ENCODE measurements at places on chromosomes 11 and 22.

GRCh38 chr11:8814923-8815240 is 96.1 kb upstream of the AKIP1 start:
- no peak for DNase-seq

DNA sequence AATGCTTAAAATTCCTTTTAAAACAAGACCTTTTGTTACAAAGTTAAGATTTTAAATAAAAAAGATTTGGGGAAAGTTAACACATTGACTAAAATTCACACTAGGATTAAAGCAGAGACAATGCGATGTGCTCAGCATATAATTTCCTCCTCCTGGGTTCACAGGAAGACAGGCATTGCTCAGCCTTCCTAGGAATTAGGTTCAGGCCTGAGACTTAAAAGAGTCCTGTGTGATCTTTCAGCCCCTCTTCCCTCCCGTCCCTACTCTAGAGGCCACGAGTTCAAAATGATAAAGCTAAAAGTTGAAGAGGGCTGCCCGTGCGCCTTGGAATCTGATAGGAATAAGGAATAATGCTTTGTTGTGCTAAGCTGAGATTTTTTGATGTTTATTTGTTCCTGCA is 218.6 kb downstream of the KIRREL3 start:
- DNase-seq, result no peak

GRCh38 chr22:49774499-49775151 is 53.0 kb downstream of the BRD1 start:
- no peak for DNase-seq

DNA sequence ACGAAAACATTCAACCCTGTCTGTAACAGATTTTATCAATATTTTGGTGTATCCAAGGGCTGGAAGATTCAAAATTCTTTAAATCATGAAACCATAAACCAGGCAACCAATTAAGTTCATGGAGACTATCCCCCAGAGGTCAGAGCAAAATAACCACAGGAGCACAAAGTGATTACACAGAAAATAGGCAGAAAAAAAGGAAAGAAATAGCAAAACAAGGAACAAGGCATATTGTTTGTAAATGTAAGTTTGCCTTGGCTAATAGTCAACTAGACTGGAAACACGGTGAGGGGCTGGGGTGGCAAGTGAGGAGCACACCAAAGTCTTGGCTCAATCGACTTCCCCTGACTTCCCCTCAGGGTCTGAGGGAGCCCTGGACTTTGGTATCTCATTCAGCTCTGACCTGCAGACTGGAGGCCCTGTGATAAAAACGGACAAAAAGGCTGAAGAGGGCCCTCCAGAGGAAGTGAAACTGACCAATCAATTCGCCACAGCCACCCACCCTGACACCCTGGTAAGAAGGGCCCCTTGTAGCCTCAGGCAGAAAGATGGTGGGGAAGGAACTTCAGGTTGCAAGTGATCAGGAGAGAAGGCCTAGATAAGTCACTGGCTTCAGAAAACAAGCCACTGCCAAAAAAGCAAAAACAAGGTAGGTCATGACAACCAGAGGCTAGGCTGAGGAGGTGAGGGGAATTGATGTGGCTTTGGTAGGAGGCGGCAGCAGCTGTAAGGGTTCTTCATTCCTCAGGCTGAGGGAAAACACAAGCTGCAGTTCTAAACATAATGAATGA is 1.8 kb downstream of the SIK3 start:
- DNase-seq, result no peak

- peak; percentile 77 for DNase-seq
Measured at GRCh38 chr11:95835768-95836488, 45.6 kb downstream of the CEP57 start.

GRCh38 chr11:76173663-76174062 is 32.6 kb downstream of the WNT11 start:
- no peak for DNase-seq

GRCh38 chr11:78846269-78846668 is 271.6 kb upstream of the NARS2 start:
- no peak for DNase-seq

DNA sequence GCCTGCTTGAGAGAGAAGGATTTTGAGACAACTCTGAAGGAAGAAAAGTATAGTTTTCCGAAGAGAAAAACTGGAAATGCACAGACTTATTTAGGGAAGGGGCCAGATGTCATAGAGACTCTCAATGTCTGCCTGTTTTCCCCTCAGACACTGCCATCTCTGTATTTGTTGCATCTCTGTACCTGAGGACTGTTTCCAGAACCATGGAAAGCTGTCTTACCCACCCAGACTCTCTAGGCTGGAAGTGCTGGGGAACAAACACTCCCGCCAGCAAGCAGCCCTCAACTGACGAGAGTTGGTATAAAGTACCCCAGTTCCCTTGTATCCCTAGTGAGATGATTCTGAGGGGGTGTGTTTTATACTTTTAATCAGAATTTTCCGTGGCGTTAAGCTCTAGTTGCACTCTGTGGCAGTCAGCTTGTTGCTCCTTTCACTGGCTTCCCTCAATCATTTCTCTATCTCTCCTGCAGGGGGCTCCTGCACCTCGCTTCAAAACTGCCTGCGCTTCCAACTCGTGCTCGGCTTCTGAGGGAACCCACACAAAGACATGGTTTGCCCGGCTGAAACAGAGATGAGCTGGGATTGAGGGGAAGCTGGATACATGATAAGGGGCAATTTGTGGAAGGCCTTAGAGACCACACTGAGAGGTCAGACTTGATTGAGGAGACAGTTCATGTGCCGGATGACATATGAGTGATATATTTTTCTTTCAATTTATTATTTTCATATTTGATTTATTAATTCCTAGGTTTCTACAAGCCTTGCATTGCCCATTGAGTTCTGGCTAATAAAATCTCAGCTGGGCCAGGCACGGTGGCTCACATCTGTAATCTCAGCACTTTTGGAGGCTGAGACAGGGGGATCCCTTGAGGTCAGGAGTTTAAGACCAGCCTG is 36.9 kb upstream of the CLPB start:
- DNase-seq, result peak; percentile 46

- no peak for DNase-seq
Measured at GRCh38 chr22:36863979-36864378, 3.2 kb downstream of the NCF4 start.

DNA sequence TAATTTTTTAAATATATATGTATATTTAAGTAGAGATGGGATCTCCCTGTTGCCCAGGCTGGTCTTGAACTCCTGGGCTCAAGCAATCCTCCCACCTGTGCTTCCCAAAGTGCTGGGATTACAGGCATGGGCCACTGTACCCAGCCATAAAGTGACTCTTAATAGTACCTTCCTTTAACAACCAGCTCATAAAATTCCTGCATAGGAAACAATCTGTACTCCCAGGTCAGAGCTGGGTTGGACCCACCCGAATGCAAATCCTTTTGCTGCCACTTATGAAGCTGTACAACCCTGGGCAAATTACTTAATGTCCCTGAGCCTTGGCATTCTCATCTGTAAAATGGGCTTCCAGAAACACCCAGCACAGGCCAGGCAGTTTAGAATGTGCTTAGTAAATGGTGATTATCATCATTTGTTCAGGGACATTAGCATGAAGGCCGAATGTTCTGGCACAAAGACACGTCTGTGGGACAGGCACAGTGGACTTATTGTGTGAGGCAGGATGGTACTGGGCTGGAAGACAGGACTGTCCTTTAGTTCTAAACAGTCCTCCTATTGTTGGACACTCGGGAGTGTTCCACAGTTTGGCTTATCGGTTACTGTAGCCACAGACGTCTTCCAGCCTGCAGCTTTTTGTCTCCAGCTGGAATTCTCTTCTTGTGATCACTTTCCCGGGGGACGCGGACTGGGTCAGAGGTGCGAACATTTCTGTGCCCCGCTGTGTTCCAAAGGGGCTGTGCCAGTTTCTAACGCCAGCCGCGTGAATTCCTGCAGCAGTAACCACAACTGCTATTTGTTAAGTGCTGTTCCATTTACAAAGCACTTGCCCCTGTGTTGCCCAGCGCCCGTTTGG is 6.0 kb downstream of the PDXP start:
- no peak for DNase-seq

DNA sequence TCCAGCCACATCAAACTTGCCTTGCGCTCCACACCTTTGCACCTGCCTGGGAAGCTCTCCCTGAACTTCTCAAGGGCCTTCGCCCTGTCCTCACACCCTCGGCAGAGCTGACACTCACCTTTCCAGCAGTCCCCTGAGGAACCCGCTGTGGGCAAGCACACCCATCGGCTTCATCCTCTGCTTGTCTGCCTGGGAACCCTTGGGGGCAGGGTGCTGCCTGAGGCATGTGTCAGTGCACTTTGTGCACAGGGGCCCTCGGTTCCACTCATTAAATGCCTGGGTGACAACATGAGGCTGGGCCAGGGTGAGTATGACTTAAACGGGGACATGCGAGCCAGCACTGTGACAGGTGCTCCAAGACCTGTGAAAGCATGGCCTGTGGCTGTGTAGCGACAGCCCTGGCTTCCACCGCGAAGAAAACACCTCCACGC is 2.6 kb upstream of the LRFN4 start:
- DNase-seq, result no peak

GRCh38 chr22:30372915-30373314 is 14.3 kb downstream of the RNF215 start:
- no peak for DNase-seq

GRCh38 chr11:17772704-17773600 is 38.4 kb downstream of the KCNC1 start:
- DNase-seq, result no peak

DNA sequence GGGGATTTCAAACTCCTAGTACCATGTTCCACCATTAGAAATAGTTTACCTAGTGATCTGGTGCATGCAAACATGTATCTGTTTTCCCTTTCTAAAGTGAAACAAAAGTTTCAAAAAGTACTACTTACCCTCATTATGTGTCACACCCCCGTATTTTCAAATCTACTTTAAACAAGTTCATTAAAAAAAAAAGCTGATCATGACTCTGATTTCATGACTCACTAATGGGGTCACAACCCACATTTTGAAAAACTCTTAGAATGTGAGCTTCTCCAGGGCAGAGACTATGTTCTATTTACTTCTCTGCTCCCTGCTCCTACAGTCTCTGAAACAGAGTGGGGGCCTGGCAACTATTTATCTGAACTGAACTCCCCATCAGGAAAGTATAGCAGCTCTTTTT is 18.2 kb downstream of the CHRM1 start:
- no peak for DNase-seq

DNA sequence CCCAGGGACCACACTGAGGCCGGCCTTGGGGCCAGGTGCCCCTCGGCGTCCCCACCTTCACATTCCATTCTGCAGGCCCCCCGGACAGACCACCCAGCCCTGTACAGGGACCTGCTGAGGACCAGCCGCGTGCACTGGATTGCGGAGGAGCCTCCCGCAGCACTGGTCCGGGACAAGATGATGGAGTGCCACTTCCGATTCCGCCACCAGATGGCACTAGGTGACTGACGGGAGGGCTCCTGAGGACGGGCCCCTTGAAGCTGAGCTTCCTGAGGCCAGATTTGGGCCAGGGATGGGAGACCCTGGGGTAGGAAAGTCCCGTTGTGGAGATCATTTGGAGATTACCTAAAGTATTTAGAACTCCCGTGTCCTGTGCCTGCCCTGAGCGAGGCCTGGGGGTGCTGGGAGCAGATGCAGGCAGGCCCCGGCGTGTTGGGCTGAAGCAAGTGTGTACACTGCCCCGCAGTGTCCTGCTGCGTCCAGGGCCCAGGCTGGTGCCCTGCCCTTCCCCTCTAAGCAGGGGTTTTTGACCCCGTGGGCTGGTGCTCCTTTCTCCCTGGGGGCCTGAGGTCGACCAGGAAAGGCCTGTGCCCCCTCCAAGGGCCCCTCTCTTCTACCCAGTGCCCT is 20.0 kb downstream of the TRMU start:
- DNase-seq, result peak; percentile 26

- no peak for DNase-seq
Measured at GRCh38 chr11:76641905-76642304, 28.6 kb downstream of the LRRC32 start.

DNA sequence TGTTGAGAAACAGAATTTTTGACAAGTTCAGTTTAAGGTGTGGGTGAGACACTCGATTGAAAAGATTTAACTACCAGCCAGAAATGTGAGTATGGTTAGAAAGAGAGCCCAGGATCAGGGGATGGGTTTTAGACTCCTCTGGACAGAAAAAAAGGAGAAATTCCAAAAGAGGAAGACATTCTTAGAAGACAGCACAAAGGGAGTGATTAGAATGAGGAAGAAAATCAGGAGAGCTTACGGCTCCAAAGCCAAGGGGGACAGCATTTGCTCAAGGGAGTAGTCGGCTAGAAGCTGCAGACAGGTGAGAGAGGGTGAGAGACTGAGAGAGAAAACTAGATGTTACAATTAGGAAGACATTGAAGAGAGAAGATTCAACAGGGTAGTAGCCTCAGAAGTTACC is 166.1 kb downstream of the ADAMTS15 start:
- DNase-seq, result no peak
